ENCODE measurements at places on chromosomes 16 and 17. TPM values are rescaled to one million over a fixed set of nuclear protein-coding genes. Genes with fewer than 3 reads are reported as not detected.

GRCh38 chr16:30367349-30368009, 2.8 kb downstream of the TBC1D10B start:
- no peak for DNase-seq

- peak; percentile 72 for DNase-seq
Measured at GRCh38 chr17:47276868-47277267, 23.2 kb downstream of the ITGB3 start.

- DNase-seq = no peak
Measured at GRCh38 chr17:17324616-17325015, 21.4 kb downstream of the NT5M start.

DNA sequence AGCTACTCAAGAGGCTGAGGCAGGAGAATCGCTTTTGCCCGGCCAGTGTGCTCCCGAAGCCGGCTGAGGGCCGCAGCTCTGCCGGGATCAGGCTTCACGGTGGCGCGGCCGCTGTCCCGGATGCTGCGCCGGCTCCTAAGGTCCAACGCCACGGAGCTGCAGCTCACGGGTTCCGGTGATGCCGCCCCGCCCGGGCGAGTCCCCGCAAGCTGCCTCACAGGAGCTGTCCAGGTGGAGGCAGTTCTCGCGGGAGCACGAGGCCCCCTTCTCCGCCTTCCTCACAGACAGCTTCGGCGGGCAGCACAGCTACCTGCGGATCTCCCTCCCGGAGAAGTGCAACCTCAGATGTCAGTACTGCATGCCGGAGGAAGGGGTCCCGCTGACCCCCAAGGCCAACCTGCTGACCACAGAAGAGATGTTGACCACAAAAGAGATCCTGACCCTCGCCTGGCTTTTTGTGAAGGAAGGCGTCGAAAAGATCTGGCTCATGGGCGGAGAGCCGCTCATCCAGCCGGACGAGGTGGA, 111.4 kb upstream of the SIAH1 start:
- DNase-seq = peak; percentile 84

GRCh38 chr16:10624527-10624926, 44.1 kb upstream of the EMP2 start:
- DNase-seq = no peak

DNA sequence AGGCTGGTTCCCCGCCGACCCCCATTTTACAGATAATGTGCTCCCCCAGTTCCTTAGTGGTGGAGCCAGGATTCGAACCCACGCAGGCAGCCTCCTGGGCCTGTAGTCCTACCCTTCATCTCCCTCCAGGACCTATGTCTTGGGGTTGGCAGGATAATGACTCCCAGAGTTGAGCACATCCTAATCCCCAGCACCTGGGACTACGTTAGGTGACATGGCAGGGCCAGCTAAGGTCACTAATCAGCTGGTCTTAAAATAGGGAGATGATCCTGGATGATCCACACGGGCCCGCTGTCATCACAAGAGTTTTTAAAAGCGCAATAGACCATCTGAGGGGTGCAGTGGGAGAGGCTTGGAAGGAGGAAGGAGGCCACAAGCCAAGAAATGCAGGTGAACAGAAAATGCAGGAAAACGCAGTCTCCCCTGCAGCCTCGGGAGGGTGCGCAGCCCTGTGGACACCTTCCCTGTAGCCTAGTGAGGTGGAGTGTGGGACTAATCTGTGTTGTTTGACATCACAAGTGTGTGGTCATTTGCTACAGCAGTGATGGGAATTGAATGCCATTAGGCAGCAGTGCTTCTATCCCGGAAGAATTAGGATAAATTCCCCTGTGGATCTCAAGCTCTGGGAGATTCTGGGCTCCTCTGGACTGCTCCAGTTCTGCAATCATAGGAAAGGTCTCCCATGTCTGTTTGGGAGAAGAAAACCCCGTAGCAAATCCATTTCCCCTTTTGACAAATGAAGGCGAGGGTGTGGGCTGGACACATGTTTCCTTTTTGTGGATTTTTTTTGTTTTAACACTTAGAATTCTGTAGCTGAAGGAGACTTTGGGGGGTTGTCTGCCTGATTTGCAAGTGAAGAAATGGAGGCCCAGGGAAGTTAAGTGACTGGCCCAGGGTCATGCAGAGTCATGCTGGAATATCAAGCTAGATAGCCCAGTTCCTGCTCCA, 297.7 kb downstream of the SEC14L1 start:
- DNase-seq = no peak

LRRC75A gene
- 5.2 TPM for total RNA-seq
